Mesenchymal stem cell (in vitro differentiated cells and primary cell): ENCODE measurements at places on chromosomes 7 and 10.
A peak's percentile ranks its signal among the peaks of the same experiment; 100 is the strongest.

DNA sequence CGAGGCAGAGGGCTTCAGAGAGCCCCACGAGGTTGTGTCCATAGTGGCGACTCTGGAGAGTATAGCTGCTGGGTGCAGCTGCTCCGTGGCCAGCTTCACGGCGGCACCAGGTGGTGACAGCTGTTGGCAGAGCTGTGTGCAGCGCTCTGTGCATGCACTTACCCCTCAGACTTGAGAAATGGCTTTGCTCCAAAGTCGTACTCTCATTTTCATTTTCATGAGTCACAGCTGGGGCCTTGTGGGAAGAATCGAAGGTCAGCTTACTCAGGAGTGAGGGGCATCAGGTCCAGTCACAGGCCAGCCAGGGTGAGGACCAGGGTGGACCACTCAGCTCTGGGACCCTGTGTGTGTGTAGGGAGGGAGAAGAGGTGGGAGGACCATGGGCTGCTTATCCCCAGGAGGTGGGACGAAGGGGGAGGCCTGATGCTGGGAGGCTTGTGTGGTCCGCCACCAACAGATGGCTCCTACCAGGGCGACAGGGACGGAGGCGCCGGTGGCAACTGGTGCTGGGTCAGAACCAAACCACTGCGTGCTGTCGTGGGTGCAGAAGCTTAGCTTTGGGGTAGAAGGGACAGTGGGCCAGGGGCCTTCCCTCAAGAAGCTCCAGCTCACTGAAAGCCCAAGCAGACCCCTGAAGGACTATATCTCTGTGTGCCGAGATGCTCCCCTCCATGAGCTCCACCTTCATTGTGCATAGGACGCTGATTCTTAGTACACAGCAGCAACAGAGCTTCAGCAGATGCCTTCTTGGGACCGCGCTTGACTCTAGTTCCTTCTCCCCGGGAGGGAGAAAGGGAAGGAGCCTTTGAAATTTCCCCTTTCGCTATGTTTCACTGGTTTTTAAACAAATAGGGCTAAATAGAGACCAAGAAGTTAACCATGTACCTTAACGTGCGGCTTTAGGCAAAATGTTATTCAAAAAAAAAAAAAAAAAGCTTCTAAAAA lies 225.0 kb downstream of the CELF2 start:
- DNase-seq = peak; percentile 10

DNA sequence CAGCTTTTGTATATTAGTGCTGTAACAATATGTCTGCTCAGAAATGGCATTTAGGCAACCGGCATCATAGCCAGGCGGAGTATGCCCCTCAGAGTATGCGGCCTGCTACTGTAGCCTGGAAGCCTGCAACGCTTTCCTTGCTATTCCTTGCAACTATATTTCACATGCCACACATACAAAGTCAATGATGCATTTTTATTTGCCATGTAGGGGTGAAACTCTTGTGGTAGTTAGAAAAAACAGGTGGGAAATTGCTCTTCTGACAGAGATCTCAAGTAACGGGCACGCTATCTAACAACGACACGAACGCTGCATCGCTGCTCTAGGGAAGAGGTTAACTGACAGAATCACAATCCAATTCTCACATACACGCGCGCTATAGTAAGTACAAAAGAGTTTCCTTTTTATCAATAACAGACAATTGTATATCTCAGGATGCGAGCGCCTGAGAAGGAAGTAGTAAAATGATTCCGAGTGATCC lies 5.9 kb downstream of the EBF3 start:
- no peak for DNase-seq

- no peak for DNase-seq
Observed at GRCh38 chr10:63781226-63781625, 260.0 kb downstream of the REEP3 start.

GRCh38 chr10:69088801-69089501 lies 1.0 kb downstream of the SRGN start:
- DNase-seq = no peak

DNA sequence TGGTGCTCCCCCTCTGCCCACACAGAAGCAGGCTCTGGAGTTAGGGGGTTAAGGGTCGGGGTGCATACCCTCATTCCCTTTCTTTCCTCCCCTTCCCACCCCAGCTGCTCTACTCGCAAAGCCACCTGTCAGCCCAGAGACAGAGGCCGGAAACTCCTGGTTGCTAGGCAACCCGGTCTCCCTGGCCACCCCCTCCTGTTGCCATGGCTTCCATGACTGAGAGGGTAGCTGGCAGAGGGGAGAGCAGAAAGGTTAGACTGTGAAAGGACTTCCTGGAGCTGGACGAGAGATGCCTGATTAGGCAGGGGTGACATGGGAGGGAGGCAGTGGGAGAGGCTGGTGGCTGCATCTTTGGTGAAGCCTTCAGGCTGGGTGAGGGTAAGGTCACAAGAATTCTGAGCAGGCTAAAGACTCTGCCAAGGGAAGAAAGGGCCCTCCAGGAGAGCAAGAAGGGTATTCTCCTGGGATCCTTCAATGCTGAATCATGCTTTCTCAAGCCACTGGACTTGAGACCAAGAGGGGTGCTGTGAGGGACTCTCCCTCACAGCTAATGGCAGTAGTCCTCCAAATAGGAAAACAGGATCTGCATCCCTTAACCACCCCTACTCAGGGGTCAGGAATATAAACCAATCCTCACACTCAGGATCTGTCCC lies 5.4 kb downstream of the PSD start:
- DNase-seq = no peak

DNA sequence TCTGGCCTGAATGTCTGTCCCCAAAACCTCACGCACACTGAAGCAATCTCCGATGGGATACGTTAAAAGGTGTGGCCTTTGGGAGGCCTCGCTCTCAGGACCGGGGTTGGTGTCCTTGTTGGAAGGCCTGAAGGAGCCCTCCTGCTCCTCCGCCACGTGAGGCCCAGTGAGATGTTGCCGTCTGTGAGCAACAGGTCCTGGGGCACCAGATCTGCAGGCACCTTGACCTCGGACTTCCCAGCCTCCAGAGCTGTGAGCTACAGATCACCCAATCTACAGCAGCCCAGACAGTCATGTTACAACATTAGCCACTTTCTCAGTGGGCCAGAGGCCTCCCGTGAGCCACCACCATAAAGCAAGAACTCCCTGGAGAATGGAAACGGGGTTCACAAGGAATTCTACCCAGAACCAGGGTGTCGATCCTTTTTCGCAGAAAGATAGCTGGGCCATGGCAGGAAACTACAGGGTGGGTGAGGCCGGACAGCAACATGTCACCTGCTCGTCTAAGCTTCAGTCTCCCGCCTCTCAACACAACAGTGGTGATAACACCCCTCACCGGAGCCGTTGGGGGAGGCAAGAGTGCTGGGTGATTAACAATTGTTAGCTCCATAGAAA lies 87.0 kb downstream of the DIP2C start:
- DNase-seq = no peak

DNA sequence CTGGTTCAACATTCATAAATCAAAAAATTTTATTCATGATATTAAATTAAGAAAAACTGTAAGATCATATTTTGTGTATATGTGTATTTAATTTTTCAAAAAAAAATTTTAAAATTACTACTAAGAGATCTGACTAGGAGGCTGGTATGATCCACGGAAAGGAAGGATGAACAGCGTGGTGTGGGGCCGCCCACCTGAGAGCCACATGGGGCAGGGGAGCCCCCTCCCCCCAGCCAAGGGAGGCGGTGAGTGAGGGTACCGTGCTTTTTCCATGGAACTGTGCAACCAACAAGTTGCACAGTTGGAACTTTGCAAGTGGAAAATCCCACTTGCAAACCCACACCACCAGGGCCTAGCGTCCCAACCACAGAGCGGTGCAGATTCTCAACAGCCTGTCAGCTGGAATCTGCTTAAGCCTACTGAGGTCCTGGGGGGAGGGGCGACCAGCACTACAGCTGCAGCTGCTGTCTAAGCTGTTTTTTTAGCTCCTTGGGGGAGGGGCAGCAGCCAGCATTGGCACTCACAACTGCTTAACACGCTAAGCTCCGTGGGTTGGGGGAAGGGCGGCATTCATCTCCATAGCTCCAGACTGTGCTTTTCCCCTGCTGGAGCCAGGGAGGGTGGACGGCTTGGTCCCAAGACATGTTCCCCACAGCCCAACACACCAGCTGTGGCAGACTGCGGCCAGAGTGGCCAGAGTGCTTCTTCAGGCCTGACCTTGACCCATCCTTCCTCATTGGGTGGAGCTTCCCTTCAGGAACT lies 94.2 kb upstream of the IGFBP3 start:
- DNase-seq = peak; percentile 95

GRCh38 chr10:21173802-21174714 lies 276.9 kb upstream of the NEBL start:
- peak; percentile 22 for DNase-seq

- no peak for DNase-seq
Observed at GRCh38 chr7:129908181-129908580, 44.6 kb downstream of the UBE2H start.

GRCh38 chr7:21966271-21966670 lies 20.6 kb upstream of the CDCA7L start:
- DNase-seq = no peak

GRCh38 chr10:101597091-101597900 lies 9.2 kb downstream of the DPCD start:
- no peak for DNase-seq

- peak; percentile 86 for DNase-seq
Observed at GRCh38 chr10:102627736-102628293, 16.5 kb upstream of the TRIM8 start.

GRCh38 chr7:41104631-41105030 lies 598.3 kb downstream of the INHBA start:
- DNase-seq = no peak

DNA sequence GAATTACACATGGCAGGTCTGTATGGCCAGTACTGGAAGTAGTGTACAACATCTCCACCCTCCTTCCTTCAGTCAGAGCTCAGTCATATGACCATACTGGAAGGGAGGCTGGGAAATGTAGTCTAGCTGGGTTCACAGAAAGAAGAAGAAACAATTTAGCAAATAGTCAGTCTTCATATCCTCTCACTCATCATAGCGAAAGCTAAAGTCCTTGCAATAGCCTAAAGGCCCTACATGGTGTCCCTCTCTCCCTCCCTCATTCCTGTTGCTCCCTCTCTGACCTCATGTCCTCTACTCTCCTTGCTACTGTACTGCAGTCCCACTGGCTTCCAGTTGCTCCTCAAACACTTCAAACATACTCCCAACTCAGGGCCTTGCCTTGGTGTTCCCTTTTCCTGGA lies 4.3 kb upstream of the CALU start:
- DNase-seq = no peak

DNA sequence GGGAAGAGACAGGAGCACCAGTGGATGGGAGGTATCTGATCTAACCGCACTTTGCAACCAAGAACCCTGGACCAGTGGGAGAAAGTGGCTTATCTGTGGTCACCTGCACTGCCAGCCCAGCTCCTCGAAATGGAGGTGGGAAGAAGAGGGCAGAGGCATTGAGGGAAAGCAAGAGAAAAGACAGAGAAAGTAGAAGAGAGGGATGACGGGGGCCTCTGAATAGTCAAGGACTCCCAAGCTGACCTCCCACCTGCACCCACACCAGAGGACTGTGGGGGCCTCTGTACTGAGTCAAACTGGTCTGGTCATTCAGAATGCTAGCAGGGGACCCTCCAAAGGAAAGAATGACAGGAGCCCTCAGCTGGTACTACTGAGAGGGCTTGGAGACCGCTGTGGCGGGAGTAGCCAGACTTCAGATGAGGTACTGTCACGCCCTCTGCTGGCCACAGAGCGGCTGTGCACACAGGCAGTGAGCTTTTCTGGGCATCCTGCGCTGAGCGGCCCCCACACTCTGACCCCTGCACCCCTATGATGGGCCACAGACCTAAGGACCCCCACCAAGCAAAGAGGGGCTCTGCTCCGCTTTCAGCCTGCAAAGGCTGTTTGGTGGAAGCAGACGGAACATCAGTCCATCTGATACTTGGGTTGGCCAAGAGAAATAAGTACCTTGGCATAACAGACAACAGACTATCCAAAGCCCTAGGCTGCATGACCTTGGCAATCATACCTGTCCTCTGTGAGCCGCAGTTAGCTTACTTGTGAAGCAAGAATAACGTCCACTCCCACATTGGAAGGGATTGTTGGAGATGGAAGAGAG lies 112.9 kb downstream of the COL13A1 start:
- DNase-seq = peak; percentile 71

GRCh38 chr7:2795906-2796305 lies 48.2 kb downstream of the GNA12 start:
- no peak for DNase-seq

- DNase-seq = no peak
Observed at GRCh38 chr7:6623589-6624245, 8.3 kb downstream of the ZNF853 start.

DNA sequence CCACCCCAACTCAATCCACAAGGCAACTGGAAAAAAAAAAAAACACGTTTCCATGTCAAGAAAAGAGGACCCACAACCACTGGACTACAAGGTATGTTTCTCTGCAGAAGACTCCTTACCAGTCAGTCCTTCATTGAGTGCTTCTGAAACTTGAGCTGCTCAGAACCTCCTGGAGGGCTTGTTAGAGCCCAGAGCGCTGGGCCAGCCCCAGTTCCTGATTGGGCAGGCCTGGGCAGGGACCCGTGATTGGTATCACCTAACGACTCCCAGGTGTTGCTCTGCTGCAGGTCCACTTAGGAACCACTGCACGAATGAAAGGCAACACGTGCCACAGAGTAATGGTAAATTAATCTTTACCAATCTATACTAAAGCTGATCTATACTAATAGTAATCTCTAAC lies 473 bp upstream of the CCDC201 start:
- no peak for DNase-seq

DNA sequence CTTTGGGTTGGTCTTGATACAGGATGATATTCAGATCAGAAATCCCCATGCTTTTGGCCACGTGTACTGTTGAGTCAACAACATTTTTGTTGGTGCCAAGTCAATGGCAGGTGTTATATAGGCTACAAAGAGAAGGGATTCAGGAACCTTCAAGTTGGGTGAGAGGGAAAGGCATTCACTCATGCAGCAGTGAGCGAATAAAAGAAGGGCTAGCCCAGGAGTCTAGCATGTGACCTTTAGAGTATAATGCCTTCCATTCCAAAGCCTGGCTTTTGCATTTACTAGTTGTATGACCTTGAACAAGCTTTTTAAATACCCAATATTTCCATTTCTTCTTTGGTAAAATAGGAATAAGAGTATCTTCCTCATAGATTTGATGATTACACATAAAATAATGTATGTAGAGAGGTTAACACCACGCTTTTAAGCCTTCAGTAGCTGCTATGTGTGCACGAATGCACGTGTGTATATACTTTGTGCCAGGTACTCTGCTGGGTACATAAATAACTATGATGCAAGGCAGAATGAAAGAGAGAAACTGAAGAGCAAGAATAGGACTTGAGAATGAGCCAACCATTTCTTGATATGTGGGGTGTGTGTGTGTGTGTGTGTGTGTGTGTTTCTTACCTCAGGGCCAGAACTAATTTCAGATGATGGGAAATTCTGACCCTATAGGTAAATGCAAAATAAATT lies 163.6 kb downstream of the PDE1C start:
- DNase-seq = no peak

DNA sequence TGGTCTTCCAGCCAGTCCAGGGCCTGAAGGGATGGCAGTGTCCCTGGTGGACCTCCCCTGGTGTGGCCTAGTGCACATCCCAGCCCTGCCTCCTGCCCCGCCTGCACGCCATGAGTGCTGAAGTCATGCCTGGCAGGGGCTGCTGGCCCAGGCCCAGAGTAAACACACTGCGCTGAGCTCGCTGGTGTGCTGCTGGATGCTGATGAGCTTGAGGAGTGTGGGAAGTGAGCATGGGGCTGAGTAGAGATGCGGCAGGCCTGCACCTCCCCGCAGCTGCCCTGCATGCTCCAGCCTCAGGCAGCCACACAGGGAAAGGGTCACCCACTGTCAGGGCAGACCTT lies 43.2 kb downstream of the HTRA1 start:
- DNase-seq = peak; percentile 49
